Effector CD8-positive, alpha-beta T cell (primary cell): ENCODE measurements at places on chromosomes 13 and 19.

DNA sequence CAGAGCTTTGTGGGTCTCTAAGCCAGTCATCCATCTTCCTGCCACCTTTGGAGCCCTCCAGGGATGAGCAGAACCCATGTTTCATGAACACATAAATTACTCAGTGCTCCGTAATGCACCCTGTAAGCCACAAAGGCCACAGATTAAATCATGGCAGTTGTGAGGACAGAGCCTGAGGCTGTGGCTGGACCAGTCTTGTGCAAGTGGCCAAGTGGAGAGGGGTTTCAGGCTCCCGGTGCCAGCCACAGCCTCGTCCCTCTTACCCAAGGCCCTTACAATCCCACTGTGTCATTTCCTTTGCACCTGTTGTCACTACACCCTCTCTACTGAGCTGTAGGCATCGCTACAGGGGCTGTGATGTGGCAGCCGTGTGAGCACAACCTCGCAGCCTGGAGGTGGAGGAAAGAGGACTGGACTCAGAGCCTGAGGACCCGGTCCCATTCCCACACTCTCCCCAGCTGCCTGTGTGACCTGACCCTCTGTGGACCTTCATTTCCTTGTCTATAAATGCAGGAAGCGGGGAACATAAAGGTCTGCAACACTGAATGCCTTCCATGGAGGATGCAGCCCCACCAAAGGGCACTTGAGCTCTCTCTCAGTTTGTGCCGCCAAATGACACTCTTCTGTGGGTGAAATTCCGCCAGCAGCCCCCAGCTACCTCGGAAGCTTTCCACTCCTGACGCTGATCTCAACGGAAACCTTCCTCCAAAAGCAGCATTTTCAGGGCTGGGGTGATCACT, 792.0 kb downstream of the UQCRFS1 start:
- no peak for DNase-seq

DNA sequence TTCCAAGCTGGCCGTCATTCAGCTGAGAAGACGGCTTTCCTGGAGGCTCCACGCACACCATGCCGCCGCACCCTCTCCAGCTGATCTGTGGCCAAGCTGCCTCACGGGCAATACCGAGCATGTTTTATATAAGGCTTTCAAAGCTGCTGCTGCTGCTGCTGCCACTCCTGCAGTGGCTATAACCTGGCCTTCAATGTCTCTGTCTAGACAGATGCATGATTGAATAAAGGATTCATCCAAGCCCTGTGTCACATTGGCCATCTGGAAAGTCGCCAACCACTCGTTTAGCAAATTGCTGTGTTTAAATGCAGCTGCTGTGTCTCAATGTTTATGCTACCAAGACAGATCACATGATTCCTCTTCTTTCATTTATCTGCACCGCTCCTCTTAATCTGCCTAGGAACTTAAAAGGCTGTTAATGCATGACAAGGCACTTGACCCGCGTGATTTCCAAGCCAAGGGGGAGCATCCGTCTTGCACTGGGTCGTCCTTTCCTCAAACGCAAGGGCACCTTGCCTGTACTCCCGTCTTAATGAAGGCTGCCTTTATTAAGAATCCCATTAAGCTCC, 114.3 kb downstream of the TEX26 start:
- DNase-seq = no peak

- no peak for DNase-seq
Observed at GRCh38 chr19:35715981-35716800, 1.6 kb upstream of the KMT2B start.

DNA sequence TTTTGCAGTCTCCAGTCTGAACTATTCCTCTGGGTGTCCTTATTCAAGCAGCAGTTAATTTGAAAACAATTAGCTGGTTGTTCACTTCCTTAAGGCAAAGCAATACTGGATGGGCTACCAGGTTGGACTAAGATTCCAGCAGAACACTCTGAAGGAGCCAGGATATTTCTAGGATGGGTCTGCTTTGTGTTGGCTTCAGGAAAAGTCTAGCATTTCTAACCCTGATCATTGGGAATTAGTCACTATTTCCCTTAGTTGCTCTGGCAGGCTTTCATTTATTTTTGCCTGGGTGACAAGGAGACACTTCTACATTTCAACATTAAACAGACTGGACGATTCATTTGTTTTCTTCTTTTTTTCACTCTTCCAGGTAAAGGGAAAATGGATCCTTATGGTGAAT, 228.4 kb downstream of the ENOX1 start:
- no peak for DNase-seq

GRCh38 chr19:11848594-11849469, at the start of gene ZNF439:
Gene ZNF439 (plus strand): TSS chr19:11848726. CDS start chr19:11848868, 142 bp downstream.
- peak; percentile 91 for DNase-seq

DNA sequence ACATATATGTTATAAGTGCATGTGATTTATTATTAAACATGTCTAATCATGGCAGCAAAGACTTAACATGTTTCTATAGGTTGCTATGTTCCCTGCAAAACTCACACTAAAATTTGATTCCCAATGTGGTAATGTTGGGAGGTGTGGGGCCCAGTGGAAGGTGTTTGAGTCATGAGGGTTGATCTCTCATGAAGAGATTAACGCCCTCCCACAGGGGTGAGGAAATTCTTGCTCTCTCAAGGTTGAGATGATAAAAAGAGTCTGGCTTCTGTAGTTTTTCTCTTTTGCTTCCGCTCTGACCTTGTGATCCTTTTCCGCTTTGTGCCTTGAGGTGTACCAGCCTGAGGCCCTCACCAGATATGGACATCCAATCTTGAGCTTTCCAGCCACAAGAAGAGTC, 737.5 kb upstream of the SLITRK5 start:
- no peak for DNase-seq

DNA sequence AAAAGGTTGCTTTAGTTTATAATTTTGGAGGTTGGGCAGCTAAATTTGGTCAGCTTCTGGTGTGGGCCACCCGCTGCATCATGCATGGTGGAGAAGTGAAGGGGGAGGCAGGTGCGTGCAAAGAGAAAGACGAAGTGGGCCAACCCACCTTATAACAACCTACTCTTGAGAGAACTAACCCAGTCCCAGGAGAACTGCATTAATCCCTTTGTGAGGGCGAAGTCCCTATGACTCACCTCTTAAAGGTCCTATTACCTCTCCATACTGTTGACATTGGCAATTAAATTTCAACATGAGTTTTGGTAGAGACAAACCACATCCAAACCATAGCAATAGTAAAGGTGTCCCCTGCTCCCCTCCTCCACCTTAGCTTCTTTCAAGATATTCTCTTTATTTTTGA, 7.7 kb upstream of the FGF9 start:
- DNase-seq = no peak

DNA sequence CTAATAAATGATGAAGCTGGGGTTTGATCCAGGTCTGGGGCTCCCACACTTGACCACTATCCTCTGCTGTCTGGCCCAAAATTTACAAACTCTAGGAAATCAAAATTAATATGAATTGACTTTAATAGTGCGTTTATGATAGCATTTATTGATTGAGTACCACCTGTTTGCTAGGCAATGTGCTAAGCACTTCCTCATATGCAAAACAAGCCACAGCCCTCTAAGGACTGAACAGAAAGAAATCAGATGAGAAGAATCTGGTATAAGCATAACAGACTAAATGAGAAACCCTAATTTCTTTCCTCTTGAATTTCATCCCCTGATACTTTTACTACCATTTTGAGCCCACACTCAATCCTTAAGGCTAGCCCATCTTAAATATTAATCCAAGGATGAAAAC, 6.6 kb upstream of the MLNR start:
- DNase-seq = no peak

GRCh38 chr13:90545070-90545840, 802.2 kb upstream of the MIR17HG start:
- no peak for DNase-seq

- DNase-seq = no peak
Observed at GRCh38 chr13:53189162-53189561, 160.5 kb downstream of the OLFM4 start.

GRCh38 chr19:4678881-4679790, 9.0 kb upstream of the MYDGF start:
- no peak for DNase-seq

GRCh38 chr19:57671124-57671895, 2.6 kb downstream of the ZSCAN4 start:
- no peak for DNase-seq

- no peak for DNase-seq
Observed at GRCh38 chr13:41935501-41935900, 25.4 kb downstream of the VWA8 start.

- DNase-seq = no peak
Observed at GRCh38 chr13:25478186-25478585, 106.4 kb downstream of the ATP8A2 start.

GRCh38 chr19:35069696-35070095, 28.2 kb downstream of the HPN start:
- no peak for DNase-seq
